ENCODE measurements at places on chromosomes 2 and 18.

- no peak for DNase-seq
These were observed 31.4 kb upstream of the TAF1B start for GRCh38 chr2:9811679-9812511.

GRCh38 chr2:166464187-166464586, 29.9 kb downstream of the SCN7A start:
- peak; percentile 3 for DNase-seq

DNA sequence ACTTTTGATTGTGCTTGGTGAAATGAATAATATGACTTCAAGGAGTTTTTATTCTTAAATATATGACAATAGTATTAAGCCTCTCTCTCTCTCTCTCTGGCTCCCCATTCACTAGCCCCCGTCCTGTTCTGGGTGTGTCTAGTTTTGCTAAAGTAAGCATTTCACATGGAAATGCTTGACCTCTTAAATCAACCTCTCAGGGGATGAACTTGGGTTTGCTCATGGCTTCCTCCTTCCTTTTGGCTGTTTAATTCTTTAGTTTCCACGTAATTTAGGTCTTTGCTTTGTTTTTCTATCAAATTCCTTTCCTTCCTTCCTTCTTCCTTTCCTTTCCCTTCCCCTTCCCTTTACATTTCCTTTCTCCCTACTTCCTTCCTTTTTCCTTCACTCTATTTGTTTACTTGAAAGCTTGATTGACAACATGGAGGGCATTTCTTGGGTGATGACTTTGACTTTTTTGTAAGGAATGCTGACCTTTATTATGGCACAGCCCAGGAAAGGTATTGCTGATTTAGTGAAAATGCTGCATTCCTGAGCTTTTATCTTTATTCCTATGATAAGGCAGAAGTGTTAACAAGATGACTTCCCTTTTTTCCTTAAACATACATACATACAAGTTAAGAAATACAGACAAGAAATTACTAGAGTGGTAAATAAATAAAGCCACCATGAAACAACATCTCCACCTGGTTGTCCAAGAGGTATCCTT, 3.6 kb downstream of the DPP4 start:
- DNase-seq, result no peak

DNA sequence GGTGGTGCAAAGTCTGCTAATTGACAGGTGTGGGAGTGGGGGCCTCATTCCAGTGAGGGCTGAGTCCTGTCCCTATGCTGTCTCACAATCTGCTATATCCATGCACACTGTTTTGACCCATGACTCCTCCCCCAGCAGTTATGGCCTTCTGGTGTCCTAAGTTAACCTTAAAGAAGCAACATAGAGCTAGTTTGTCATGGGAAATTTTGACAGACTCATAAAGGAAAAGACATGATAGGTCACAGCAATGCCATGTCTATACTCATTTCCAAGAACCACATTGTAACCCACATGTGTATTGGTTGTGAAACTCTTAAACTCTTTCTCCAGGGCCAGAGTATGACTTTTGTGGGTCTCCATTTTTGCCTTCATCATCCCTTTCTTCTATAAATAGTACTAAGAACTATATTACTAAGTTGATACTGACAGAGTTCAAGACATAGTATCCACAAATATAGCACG, 78.2 kb upstream of the SLC1A4 start:
- no peak for DNase-seq

DNA sequence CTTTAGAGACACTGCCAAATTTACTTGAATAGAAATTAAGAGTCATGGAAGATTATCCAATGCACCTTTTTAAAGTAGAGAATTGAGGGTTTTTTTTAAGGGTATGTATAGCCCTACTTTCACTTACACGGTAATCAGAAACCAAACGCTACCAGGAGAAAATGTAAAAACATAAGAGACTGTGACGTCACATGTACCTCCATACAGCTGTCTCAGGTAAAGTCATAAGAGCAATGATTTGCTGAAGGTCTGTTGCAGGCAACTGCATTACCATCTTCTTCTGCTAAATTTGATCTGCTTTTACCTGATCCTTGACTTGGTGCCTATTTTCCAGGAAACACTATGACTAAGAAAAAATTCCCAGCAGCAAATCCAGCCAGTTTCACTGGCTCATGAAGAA, 478.5 kb upstream of the DDX18 start:
- no peak for DNase-seq

DNA sequence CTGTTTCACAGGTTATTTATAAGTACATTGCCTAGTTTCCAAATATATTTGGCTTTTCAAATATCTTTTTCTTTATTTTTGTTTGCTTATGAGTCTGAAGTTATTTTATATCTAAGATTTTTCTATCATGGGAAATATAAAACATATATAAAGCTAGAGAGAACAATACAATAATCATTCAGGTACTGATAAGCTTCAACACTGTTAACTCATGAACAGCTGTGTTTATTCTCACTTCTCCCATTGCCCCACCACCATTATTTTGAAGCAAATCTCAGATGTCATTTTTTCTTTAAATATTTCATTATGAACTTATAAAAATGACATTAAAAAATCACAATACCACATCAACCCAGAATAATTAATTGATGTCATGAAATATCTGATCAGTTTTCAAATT, 9.7 kb downstream of the CAMKMT start:
- no peak for DNase-seq

DNA sequence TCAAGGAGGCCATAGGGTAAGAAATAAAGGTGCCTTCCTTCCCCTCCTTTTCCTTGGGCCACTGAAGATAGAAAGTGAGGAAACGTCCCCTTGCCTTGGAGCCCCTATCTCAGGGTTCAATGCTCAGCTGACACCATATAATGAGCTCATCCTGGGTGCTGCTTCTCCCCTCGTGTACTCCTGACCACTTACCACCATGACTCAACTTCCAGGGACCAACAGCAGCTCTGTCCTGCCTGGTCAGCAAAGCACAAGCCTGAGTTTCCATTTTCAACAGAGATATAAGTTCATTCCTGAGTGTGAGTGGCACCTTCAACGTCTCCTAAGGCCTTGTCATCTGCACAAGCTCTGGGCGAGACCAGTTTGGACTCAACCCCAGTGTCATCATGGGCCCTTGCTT, 151.2 kb downstream of the CAPN13 start:
- peak; percentile 72 for DNase-seq

DNA sequence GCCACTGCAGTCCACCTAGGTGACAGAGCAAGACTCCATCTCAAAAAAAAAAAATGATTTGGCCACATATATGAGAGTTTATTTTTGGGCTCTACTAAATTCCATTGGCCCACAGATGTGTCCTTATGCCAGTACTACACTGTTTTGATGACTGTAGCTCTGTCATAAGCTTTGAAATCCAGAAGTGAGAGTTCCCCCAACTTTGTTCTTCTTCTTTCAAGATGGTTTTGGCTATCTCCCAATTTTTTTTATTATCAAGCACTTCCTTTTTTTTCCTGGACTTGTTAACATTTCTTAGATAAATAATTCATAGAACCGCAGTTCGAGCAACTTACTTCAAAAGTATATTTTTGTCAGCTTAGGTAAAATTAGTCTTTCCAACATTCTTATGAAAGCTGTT, 96.9 kb downstream of the TSHZ1 start:
- no peak for DNase-seq

DNA sequence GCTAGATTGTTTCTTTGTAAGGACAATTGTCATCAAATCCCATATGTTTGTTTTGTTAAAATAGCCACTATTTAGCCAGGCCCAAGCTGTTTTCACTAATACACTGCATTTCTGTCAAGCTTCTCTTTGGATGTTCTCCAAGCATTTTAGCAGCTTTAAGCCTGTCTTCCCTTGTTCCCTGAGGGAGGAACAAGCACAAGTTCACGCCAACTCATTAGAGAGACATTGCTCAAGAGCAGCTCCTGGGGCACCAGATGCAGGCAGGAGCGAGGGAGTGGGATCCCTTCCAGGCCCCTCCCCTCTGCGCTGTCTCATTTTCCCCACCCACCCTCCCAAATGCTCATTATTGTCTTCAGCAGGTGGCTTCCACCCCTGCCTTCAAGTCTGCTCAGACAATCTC, 32.6 kb upstream of the PPP3R1 start:
- peak; percentile 7 for DNase-seq

GRCh38 chr2:168005586-168005985, 241.8 kb downstream of the STK39 start:
- no peak for DNase-seq

- no peak for DNase-seq
These were observed 319.8 kb downstream of the CTNNA2 start for GRCh38 chr2:79832511-79833234.

DNA sequence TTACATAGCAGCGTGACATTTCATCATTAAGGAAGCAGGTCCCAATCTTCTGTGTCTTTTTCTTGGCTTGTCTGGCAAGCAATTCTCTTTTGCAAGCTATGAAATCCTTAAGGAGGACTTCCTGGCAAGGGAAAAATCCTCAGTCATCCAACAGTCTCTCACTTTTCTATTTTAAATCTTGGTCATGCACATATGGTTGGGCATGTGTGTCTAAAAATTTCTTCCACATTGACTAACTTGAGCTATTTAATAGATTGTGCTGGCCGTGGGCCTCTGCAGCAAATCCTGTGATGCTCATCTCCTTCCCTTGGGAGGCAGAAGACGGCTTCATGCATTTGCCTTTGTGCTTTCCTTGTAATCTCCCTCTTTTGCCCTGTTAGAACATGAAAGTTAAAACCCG, 634.3 kb upstream of the FANCL start:
- DNase-seq, result no peak

GRCh38 chr18:3722649-3723433, 272.9 kb downstream of the TGIF1 start:
- peak; percentile 35 for DNase-seq
